GM19239 (cell line): ENCODE measurements at places on chromosomes 7 and 10.
A peak's percentile ranks its signal among the peaks of the same experiment; 100 is the strongest.

GRCh38 chr10:110076559-110077318, 69.0 kb downstream of the ADD3 start:
- no peak for DNase-seq

- no peak for DNase-seq
Measured at GRCh38 chr10:126352453-126352852, 35.8 kb downstream of the ADAM12 start.

DNA sequence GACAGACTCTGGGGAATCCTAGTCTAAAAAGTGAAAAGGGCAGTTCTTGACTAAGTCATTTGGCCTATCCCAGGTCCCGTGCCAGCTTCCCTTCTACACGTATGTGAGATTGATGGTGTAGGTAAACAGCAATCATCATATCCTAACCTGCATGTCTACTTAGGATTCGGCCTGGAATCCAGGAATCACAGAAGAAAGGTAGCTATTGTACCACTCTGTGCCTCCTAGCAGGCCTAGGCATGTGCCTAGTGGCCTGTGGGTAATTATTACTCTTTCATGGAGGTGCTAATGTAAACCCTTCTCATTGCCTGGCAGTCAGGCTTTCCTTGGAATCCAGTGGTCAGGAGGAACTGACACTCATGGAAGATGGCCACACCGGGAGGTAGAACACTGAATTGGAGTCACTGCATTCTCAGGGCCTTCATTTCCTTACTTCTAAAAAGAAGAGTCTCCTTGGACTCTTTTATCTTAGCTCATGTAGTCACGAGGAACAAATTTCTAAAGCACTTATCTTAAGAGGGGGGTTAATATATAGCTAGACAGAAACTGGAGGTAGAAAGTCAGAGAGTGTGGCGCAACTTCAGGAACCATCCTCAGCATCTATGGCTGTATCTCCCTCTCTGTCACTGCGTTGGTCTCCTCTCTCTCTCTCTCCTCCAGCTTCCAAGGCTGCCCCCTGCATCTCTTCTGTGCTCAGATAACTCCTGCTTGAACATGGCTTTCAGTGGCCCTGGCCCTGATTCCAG, 122.5 kb downstream of the C1GALT1 start:
- DNase-seq, result no peak

DNA sequence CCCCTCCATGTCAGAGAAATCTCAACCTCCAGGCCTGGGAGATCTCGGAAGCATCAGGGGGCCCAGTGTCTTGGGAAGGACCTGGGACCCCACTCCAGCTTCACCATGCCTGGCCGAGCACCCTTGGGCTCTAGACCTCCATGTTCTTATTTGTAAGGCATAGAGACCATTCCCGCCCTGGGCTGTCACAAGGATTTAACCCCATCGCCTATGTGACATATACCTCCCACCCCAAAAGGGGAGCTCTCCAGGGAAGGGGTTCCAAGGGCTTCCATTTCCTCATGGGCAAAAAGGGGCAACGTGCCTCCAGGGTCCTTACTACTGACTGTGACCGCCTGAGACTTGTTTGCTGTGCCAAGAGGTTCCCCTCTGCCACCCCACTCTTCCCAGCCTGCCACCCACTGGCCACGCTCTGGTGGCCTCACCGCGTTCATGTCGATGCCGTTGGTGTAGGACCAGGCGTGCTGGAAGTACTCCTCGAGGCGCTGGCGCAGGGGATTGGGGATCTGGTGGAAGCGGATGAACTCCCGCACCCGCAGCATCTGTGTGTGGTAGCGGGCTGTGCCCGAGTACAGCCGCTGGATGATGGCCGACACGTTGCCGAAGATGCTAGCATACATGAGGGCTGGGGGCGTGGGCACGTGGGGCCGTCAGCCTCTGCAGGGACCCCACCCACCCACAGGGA, 27.5 kb downstream of the KCNH2 start:
- no peak for DNase-seq

DNA sequence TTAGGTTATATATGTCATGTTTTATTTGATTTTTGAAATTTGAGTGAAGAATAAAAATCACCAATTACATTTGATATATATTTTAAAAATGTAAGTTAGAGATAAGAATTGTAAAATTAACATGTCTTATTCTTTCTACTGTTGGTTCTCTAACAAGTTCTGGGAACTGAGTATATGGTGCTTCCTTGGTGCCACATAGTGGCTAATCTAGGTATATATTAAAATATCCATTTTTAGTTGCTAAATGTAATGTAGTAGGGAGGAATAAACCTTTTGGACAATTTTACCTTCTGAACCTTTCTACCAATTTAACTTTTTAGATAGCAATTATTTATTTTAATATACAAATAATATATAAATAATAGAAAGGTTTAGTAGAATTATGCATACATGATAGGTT, 17.5 kb downstream of the CFAP69 start:
- DNase-seq, result peak; percentile 17

DNA sequence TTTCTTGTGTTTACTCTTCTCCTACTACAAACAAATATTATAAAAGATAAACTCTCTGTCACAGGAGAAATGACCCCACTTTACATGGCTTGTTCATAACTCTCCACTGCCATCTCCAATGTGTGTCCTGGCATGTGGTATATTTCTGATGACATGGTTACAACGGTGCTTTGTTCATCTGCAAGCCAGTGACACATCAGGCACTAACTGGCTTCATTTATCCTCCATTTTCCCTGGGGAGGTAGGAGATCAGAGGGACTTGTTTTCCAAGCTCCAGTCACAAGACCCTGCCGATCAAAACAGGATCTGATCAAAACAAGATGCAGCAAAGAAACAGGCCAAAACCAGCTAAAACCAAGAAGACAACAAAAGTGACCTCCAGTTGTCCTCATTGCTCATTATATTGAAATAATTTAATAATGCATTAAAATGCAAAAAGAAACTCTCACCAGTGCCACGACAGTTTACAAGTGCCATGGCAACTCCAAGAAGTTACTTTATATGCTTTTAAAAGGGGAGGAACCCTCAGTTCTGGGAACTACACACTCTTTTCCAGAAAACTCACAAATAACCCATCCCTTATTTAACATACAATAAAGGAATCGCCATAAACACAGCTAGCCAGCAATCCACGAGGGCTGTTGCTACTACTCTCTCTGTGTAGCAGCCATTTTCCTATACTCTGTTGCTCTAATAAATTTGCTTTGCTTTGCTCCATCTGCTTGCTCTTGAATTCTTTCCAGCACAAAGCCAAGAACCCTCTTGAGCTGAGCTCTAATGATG, 224.2 kb downstream of the XPNPEP1 start:
- DNase-seq, result no peak

- DNase-seq, result no peak
Measured at GRCh38 chr7:21542891-21543527, at the start of gene DNAH11. Gene DNAH11 (plus strand): TSS chr7:21543039. CDS start chr7:21543246, 207 bp downstream.

GRCh38 chr10:43607199-43607573, 948 bp downstream of the ZNF485 start:
- DNase-seq, result no peak

DNA sequence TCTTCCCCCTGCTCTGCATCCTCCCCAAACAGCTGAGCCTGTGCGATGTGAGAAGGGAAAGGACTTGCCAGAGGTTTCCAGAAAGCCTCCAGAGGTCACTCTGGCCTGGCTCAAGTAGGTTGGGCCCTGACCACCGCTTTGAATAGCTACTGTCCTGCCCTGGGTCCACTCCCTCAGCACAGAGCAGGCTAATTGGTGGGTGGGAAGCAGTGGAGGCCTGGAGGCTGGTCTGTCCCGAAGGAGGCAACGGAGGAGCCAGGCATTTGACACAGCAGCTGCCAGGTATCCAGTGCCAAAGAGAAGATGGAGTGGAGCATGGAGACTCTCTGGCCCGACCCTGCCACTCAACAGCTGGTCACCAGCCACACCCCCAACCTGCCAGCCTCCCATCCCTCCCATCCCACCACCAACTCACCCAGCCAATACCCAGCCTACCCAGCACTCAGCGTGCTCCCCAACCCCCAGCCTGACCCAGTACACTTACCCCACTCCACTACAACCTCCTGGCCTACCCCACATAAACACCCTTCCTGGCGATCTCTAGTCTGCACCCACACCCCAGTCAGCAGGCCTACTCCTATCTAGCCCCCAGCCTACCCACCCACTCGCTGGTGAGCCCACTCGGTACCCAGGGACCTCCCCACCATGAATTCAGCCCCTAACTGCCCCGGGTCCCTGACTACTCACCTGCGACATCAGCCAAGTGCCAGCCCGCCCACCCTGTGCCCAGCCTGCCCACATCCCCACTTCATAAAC, 64.6 kb upstream of the COL13A1 start:
- DNase-seq, result no peak

DNA sequence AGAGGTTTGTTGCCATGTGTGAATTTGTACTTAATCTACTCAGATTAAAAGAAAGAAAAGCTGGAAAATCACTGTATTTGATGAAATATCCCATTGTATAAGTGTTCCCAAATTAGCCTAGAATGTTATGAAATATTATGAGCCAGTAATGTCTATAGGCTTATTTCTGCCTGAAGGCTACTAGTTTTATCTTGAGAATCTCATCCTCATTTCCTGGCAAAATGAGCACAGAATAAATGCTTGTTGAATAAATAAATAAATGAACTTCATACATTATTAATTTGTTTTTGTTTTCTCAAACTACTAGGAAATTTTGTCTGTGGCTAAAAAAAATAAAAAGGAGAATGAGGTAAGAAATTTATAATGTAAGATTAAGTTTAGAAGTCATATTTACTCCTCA, 25.5 kb downstream of the HELLS start:
- DNase-seq, result no peak

GRCh38 chr10:77056650-77057049, 581.0 kb downstream of the KCNMA1 start:
- DNase-seq, result no peak

GRCh38 chr10:484441-484924, 205.0 kb downstream of the DIP2C start:
- DNase-seq, result no peak

DNA sequence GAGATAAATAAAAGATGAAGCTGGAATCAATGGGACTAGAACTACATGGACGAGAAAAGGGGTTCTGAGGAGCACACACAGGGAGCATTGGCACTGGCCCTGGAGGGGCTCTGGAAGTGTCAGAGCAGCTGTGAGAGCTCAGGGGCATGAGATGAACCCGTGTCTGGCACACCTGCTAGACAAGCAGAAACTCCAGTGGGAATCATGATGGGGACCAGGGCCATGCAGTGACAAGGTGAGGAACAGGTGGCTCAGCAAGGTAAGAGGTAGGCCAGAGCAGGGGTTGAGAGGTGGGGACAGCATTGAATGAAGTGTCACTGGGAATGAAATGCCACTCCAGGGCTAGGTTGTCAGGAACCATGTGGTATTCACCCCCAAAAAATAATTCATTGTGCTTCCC, 588.5 kb downstream of the GRID1 start:
- no peak for DNase-seq

DNA sequence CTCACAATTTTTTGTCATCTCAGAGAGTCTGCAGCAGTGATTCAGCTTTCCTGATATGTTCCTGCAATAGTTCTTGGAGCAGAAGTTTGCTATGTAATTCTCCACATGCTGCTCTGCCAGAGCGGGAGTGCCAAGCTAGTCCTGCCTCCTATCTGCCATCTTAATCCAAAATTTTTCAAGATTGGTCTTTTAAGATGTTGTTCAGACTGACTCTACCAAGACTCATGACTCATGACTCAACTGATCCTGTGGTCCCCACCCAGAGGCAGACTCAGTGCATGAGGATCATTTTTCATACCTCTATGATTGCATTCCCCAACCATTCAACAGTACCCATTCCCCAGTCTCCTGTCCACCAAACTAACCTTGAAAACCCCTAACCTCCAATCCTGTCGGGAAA, 470.8 kb downstream of the INHBA start:
- no peak for DNase-seq

DNA sequence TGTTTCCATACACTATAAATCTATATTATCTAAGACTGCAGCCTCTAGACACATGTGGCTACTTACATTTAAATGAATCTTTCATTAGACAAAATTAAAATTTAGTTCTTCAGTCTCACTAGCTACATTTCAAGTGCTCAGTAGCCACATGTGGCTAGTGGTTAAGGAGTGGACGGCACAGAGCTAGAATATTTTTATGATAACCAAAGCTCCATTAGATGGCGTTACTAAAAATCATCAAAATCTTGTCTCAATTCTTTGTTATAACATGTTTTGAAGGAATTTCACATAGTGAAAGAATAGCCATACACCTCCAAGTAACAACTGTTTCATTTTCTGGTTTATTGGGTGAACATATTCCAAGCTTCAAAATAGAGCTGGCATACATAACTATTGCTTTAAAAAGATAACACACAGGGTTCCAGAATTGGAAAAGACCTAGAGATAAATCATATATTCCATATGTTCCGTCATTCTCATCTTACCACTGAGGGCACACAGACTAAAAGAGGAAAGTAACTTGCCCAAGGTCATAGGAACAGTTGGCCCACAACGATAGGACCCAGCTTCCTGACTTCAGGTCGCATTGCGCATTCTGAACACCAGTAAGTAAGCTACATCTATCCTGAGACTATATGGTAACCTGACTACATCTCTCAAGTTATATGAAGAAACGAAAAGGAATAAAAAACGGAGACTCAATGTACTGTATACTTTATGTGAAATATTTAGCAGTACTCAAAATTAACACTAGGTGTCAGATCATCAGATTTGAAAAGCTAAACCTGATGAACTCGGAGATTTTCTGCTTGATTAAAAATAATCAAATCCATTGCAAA, 66.6 kb downstream of the CAV1 start:
- DNase-seq, result no peak
